AG04450 (cell line): ENCODE measurements at places on chromosomes 1 and 21.

GRCh38 chr1:1959840-1960479 lies 40.9 kb upstream of the TMEM52 start:
- DNase-seq: peak; percentile 10

DNA sequence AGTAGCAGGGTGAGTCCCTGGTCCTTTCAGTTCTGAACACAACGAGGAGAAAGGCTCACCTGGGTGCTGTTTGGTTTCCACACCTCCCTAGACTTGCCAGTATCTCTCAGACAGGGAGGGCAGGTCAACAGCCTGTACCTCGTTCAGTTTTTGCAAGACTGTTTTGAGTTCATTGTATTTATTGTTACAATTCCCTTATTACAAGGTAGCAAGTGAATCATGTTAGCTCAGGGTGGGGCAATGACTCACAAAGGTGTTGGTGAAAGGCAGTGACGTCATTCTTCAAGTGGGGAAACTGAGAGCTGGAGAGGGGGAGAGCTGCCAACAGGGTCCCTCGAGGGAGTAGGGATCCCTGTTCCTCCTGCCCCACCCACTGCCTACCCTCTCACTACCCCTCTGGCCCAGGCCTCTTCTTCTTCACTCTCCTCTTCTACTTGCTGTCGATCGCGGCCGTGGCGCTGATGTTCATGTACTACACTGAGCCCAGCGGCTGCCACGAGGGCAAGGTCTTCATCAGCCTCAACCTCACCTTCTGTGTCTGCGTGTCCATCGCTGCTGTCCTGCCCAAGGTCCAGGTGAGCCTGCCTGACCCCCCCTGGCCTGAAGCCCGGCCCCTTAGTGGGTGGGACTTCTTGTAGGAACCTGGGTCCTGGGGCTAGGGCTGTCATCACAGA lies 13.4 kb downstream of the SERINC2 start:
- no peak for DNase-seq

GRCh38 chr1:77671836-77672235 lies 10.6 kb downstream of the ZZZ3 start:
- no peak for DNase-seq

GRCh38 chr1:55987491-55988249 lies 591.7 kb downstream of the PLPP3 start:
- no peak for DNase-seq

- no peak for DNase-seq
These were observed 243.9 kb upstream of the ZRANB2 start for GRCh38 chr1:71324671-71325267.

GRCh38 chr1:5770981-5771765 lies 221.1 kb downstream of the NPHP4 start:
- DNase-seq: no peak

GRCh38 chr1:30446095-30446494 lies 277.3 kb downstream of the MATN1 start:
- no peak for DNase-seq

DNA sequence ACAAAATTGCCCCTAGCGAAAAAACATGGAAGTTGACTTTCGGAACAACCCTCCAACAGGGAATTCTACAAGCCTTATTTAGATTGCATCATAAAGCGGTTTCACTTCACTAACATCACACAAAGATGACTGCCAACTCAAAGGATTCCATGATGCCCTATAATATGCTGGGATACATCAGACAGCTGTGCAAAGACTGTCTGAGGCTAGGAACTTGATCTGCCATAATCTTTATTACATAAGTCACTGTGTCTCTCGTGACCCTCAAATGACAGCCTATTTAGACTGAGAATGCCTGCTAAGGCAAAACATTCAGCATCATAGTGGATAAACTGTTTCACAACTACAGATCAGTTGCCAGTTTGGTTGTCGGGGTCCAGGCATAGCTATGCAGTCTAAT lies 23.8 kb downstream of the FH start:
- no peak for DNase-seq

DNA sequence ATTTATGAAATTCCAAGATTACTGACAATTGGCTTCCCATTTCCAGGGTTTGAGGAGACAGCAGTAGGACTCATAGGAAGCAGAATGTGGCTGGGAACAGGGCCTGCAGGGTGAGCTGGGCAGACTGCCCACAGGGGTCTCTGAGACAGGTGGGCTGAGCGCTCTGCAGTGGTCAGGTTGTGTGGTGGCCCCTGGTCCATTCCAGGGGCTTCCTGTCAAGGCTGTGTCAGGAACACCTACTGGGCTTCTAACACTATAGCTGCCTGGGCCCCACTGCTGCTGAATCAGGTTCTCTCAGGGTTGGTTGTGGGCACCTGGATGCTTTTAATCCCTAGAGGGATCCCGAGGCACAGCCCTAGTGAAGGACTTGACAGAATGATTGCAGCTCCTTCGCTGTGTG lies 72.1 kb downstream of the BACE2 start:
- DNase-seq: no peak

DNA sequence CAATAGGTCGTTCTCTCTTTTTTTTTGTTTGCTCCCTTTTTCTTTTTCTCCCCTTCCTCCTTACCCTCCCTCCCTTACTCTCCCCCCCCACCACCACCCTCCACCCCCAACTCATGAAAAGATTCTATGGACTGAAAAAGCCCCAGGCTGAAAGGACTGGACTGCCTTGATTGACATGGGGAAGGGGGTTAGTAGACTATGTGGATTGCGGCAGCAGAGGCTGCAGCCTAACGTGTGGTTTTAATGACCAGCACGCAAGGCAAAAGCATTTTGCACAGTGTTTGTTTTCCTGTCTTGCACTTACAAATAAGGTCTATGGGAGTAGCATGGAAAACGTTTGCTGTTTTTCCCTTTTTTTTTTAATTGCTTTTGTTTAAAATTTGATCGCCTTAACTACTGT lies 5.5 kb downstream of the ZBTB18 start:
- no peak for DNase-seq

- peak; percentile 8 for DNase-seq
These were observed 35.3 kb downstream of the DTL start for GRCh38 chr1:212070720-212071302.

DNA sequence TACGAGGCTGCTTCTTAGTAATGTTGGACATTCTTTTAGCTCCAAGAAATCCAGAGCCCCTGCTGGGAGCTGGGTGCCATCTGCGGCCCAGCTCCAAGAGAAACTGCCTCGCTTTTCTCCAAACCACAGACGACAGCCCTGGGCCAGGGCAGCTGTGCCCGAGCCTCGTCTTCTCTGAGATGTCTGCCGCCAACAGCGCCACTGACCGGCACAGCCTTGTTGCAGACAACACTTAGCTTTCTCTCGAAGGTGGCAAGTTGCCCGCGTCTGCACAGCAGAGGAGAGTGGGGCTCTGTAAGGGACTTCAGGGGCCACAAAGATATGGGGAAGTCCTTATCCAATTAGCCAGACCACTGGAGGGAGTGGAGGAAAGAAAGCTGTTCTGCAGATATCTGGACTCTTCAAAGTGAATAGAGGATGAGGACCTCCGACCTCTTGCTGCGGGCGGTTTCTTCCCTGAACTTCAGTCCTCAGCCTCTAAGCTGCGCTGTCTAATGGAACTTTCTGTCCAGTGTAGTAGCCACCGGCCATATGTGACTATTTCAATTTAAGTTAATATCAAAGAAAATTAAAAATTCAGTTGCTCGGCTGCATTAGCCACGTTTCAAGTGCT lies 63.9 kb upstream of the DISP3 start:
- no peak for DNase-seq

- no peak for DNase-seq
These were observed 625.9 kb upstream of the PKN2 start for GRCh38 chr1:88058205-88058604.

- no peak for DNase-seq
These were observed 54.6 kb downstream of the TOMM20 start for GRCh38 chr1:235073968-235074522.

DNA sequence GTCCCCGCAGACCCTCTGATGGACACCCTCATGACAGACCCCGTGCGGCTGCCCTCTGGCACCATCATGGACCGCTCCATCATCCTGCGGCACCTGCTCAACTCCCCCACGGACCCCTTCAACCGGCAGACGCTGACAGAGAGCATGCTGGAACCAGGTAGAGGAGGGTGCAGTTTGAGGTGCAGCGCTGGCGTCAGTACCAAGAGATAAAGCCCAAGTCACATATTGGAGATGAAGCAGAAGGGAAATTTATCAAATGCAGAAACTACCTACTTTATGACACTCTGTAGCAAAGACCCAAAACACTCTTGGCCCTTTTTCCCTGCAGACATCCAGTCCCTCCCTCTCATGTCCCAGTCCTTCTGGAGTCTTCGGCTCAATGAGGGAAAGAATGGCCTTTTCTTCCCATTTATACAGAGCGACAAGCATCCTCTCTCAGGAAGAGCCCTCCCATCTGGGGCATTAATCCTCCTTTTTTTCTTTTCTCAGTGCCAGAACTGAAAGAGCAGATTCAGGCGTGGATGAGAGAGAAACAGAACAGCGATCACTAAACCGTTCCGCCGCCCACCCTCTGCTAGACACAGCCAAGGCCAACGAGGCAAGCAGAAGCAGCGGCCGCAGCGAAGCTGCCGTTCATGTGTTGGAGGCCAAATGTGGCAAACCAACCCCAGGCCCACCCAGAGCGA lies 30.8 kb upstream of the KIF1B start:
- DNase-seq: no peak

DNA sequence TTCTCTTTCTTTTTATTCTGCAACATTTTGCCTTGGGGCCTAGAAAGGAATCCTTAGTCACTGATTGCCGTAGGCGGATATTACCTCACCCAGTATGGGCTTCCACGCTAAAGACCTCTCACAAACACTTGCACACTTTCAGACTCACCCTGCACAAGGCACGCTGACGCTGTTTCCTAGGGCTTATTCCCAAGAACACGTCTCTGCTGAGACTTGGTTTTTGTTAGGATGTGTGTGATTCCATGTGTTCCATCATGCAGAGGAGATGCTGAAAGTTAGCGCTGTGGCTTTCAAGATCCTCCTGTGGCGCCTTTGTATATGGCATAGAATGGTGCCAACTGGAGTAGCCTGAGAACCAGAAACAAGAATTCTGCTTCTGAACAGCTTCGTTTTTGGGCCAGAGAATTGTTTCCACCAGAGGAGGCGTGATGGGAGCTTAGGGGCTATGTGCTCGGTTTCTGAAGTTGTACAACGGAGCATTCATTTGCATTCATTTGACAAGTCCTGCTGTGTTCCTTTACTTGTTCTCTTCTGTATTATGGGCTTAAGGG lies 297.0 kb downstream of the DISC1 start:
- no peak for DNase-seq

DNA sequence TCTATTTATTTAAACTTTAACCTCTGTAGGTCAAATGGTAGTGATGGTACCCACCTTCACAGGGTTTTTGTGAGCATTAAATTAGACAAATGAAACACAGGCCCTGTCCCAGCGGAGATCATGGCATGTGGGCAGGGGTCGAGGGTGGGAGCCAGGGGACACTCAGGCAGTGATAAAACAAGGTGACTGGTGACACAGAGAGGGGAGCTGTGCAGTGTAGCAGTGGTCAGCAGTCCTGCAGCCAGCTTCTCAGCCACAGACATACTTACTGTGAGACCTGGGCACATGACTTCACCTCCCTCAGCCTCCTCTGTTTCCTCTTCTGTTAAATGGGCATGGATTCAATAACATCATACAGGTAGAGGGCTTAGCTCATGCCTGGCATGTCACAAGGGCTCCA lies 44.9 kb downstream of the SRRM1 start:
- no peak for DNase-seq
